ENCODE measurements at places on chromosomes 5 and 9. TPM values are rescaled to one million over a fixed set of nuclear protein-coding genes. Genes with fewer than 3 reads are reported as not detected.

DNA sequence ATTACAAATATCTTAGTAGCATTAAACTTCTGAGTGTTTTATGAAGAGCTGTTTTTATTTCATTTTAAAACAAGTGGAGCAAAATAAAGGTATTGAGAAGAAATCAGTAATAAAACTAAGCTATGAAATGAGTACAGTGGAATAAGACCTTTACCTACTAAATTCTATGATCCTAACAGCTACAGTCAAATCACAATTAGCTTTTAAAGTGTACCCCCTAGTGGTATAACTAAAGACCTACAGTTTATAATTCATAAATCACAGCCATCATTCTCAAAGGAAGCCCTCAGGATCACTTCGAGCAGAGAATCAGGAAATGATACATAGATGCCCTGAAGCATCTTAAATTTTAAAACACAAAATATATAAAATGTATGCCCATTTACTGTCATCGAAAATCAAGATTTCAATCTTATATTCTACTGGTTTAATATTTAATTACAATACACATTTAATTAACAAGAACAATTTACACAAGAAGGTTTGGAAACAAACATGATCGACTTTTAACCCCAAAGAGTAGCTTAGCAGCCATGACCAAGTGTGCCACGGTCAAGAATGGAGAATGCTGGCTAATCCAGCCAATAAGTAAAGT, 12.3 kb downstream of the CCNH start:
- DNase-seq: no peak

DNA sequence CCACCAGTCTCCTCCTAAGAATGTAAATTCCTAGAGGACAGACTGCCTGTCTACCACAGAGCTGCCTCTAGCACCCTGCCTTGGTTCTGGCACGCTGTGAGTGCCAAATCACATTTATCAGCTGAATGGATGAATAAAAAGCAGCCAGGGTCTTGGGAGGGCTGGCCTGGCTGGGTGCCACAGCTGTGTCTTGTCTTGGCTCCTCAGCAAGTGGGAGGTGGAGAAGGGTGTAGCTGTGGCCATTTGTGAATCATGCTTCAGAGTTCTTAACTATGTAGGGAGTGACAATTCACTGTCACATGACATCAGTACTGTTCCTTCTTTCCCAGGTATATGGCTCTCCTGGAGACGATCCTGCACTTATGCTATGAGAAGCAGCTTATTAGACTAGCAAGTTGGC, 70.6 kb downstream of the DCP2 start:
- DNase-seq: no peak

DNA sequence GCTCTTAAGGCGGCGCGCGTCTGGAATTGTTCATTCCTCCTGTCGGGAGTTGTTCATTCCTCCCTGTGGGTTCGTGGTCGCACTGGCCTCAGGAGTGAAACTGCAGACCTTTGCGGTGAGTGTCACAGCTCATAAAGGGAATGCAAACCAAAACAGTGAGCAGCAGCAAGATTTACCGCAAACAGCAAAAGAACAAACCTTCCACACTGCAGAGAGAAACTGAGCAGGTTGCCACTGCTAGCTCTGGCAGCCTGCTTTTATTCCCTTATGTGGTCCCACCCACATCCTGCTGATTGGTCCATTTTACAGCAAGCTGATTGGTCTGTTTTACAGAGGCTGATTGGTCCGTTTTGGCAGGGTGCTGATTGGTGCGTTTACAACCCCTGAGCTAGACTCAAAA, 1365.3 kb upstream of the WWC1 start:
- no peak for DNase-seq

Gene CDH6
- not detected for total RNA-seq

DNA sequence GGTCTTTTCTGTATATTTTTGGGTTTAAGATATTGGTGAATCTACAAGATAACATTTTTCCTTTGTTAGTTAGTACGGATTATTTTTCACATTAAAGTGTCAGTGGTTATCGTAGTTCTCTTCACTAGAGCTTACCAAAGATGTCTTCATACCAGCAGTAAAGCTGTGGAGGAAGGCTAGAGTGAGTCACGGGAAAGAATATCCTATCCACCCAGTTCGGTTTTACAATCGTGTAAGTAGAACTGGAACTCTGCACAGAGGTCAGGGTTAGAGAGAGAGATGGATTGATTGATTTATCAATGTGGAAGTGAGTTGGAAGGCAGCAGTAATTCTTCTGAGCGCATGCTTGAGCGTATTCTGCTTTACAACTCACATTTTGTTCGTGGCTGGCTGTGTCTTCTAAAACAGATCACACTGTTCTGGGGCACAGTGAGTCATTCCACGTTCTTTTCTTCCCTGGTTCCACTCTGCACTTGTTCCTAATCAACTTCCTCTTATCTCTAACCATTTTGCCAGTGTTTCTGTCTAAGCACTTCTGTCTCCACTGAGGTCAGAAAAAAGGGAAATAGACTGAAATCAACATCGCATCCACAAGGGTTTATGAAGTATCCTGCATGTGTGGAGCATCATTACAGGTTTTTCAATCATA, 86.5 kb upstream of the ARRDC3 start:
- DNase-seq: no peak

Gene RMRP
- 13,311 TPM for total RNA-seq

- DNase-seq: no peak
Measured at GRCh38 chr5:178214160-178214803, 9.9 kb downstream of the HNRNPAB start.

- DNase-seq: no peak
Measured at GRCh38 chr9:33177639-33178038, 10.5 kb upstream of the B4GALT1 start.

Gene AGXT2
- total RNA-seq: not detected

- DNase-seq: peak; percentile 44
Measured at GRCh38 chr9:123401879-123402513, 46.0 kb downstream of the CRB2 start.

Gene RFESD
- total RNA-seq: 9.8 TPM

GRCh38 chr5:83401122-83401731, 70.3 kb upstream of the VCAN start:
- no peak for DNase-seq

Gene GABRA1
- not detected for total RNA-seq

Gene NKD2
- 2.3 TPM for total RNA-seq

DNA sequence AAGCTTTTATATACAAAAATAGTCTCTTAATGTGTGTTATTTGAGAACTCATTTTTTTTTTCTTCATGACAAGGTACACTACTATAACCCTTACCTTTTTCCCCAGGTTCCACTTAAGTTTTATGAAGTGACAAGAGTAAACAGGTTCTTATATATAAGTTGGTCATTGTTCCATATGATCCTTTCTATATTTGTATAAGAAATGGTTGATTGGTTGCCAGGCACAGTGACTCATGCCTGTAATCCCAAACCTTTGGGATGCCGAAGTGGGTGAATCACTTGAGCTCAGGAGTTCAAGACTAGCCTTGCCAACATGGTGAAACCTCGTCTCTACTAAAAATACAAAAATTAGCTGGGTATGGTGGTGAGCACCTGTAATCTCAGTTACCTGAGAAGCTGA, 108.3 kb downstream of the PCSK1 start:
- DNase-seq: no peak

DNA sequence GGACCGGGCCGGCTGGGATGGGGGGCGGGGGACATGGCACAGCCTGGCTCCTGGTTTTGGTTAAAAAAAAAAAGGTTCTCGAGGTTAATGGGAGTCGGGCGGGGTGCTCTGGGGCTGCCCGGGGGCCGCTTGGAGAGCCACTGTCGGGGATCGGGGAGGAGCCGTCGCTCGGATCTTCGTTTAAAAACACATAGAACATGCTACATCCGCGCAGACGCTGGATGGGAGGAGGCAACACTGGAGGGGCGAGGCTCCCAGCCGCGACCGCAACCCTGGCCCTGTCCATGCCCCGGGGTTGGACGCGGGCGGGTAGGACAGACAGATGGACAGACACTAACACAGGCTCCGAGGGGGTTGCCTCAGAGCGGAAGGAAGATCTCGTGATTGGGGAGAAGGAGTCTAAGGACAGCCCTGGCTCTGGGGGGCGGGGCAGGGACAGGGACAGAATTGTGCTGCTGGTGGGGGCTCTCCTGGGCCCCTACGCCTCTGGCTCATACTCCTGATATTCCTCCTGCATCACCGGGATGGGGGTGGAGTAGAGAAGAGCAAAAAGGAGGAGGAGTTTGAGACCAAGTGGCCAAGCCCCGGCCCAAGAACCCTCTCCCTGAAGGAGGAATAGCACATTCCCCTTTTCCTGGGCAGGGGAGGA, 9.9 kb downstream of the SNCB start:
- DNase-seq: peak; percentile 31

DNA sequence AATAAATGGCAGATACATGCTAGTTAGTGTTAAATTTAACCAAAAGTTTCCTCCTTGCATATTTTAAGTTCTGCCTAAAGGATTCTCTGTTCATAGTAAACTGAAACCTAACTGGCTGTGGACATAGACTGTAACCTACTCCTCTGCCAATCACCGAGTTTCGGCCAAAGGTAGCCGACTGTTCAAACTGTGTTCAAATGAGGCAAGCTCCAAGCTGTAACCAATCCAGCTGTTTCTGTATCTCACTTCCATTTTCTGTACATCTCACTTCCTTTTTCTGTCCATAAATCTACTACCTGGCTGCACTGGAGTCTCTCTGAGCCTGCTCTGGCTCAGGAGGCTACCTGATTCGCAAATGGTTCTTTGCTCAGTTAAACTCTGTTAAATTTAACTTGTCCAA, 44.1 kb downstream of the KCNV2 start:
- DNase-seq: no peak

Gene SLC24A2
- total RNA-seq: not detected

Gene RNF183
- 0.27 TPM for total RNA-seq

Gene CENPK
- 79.2 TPM for total RNA-seq

Gene GGTA1
- total RNA-seq: not detected

DNA sequence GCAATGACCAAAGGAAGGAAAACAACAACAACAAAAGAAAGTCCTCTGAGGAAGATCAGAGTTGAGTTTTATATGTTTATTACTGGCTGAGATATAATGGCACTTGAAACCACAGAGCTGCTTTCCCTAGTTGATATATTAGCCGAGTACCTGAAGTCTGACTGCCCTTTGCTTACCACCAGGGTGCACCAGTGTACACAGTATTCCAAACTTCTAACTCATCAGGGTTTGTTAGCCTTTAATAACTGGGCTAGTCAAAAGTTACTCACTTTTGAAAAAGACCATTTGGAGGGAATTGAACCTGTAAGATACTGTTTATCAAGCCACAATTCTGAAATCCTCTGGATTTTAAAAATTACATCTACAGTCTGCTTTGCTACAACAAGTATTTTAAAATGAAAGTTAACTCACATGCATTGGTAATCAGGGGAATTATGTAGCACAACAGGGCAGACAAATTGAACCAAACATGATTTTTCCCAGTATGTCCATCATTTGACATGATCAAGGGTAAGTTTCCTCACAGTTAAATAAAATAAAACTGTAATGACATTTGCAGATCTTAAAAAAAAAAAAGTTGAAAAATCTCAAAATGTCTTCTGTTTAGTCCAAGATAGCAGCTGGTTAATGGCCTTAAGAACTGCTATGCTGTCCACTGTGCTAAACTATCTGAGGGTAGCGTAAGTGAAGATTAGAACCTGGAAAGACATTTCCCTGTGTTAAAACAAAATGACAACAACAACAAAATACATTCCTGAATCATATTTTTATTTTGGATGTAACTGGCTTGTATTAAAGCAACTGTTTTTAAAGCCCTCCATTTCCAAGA, 57.3 kb upstream of the C6 start:
- DNase-seq: peak; percentile 11

Gene TTLL11
- 1.4 TPM for total RNA-seq

DNA sequence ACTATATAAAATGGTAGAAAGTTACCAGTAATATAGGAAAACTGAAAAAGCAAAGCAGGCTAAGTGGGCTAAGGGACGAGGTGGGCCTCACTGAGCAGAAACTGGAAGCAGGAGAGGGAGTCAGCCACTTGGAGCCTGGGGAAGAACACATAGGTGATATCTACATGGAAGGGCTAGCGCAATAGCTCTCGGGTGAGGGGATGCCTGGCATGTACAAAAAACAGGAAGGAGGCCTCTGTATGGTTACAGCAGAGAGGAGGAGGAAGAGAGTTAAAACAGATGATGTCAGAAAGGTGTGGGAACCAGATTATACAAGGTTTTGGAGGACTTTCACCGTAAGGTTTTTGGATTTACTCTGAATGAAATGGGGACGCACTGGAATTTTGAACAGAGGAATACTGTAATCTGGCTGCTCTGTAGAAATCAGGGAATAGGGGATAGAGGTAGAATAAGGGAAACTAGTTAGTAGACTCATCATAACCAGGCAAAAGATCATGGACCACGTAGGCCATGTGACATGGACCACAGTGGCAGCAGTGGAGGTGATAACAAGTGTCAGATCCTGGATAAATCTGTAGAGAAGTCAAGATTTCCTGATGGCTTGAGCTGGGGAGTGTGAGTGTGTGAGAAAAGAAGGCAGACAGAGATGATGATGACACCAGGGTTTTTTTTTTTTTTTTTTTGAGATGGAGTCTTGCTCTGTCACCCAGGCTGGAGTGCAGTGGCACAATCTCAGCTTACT, 52.5 kb downstream of the FNBP1 start:
- peak; percentile 44 for DNase-seq

- no peak for DNase-seq
Measured at GRCh38 chr9:80292231-80292630, 720.5 kb downstream of the TLE4 start.

DNA sequence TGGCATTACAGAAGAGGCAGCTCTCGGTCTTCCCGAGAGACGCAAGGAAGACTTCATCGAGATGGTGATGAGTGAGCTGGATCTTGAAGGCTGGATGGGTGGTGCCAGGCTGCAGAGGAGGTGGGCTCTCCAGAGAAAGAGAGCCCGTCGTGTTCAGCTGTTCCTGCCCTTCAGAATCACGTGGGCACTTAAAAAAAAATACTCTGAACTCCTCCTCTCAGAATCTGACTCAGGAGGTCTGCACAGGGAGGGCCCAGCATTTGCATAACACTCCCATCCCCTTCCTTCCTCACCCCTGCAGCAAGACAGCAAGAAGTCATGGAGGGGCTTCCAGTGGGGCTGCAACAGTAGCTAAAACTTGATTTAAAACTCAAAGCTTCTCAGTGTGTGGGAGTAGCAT, 203.0 kb downstream of the ATPSCKMT start:
- no peak for DNase-seq

DNA sequence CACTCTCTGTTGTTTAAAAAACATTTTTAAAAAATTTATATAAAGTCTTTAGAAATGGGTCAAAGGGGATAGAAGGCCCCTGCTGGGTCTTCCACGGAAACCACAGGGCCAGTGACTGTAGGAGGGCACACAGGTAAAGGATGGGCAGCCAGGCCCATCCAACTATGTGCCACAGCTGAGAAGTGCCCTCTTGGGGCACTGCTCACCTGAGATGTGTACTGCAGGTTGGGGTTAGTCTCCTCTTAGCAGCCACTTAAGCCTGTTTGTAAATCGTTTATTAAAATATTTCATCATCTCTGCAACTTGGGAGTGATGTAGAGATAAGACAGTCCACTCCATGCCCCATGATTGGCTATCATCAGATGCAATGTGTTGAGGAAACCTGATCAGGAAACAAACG, 222.4 kb downstream of the DIRAS2 start:
- DNase-seq: no peak

DNA sequence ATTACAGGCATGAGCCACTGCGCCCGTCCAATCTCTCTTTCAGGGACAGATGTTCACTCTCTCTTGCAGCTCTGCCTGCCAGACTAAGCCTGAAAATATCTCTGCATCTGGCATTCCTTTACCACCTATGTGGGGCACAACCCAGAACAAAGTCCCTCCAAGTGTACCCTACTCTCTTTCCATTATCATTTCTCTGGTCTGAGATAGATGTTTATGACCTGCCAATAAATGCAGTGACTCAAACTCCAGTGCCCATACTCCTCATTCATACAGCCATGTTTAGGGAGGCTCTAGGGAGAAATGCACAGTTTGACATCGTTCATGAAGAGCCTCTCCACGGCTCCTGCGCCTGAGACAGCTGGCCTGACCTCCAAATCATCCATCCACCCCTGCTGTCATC, at the start of gene BTNL3:
Gene BTNL3 (plus strand): TSS at position 255 of the 400 bp plus-strand sequence. CDS start 183 bp downstream, outside the sequence.
- no peak for DNase-seq

Data from activated CD8-positive, alpha-beta T cell treated with anti-CD3 and anti-CD28 coated beads for 36 hours (primary cell).